Renal cortical epithelial cell (primary cell): ENCODE measurements at places on chromosomes 6 and 20.

- DNase-seq: no peak
Observed at GRCh38 chr6:39086294-39086693, 28.7 kb downstream of the SAYSD1 start.

- peak; percentile 45 for DNase-seq
Observed at GRCh38 chr20:9945408-9945807, 89.4 kb upstream of the ANKEF1 start.

DNA sequence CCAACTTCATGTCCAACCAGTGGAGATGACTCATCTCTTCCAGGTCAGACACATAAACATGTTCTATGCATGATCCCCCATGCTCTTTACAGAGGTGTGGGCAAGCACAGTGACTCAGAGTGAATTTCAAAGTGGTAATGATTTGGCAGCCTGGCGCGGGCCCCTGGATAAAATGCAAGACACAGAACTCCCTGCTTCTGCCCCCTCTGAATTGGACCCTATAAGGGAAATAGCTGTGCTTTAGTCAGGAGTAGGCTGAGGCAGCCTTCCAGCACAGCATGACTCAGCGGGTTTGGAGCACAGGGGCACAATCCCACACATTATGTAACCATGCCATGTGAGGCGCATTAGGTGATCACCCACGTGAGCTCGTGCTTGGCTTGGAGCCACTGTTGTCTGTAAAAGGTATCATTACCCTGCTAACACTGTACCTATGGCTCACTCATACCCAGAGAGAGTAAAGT lies 127.4 kb downstream of the C6orf118 start:
- peak; percentile 97 for DNase-seq

GRCh38 chr6:159464816-159465215 lies 228.2 kb downstream of the SOD2 start:
- DNase-seq: no peak

DNA sequence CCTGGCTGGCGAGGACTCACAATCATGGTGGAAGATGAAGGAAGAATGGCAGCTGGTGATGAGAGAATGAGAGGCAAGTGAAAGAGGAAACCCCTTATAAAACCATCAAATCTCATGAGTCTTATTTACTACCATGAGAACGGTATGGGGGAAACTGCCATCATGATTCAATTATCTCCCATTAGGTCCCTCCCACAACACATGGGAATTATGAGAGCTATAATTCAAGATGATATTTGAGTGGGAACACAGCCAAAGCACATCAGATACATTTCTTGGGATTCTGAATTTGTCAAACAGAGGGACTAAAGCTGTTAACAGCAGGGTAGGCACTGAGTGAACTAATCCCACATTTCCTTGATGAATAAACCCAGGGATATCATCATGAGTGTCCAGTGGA lies 116.2 kb upstream of the PLCB4 start:
- no peak for DNase-seq

DNA sequence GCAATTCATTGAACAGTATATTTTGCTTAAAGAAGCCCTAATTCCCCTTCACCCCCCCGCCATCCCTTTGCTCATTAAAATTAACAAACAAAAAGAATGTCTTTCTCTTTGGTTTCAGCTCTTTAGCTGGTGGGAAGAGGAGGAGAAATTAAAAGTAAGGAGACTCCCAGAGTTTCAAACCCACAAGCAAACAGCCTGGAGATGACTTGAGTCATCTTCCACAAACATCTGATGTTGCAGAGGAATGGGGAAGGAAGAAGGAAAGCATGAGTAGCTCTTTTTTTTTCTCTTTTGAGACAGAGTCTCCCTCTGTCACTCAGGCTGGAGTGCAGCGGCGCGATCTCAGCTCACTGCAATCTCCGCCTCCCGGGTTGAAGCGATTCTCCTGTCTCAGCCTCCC lies 189.6 kb downstream of the ADAT2 start:
- DNase-seq: peak; percentile 23

DNA sequence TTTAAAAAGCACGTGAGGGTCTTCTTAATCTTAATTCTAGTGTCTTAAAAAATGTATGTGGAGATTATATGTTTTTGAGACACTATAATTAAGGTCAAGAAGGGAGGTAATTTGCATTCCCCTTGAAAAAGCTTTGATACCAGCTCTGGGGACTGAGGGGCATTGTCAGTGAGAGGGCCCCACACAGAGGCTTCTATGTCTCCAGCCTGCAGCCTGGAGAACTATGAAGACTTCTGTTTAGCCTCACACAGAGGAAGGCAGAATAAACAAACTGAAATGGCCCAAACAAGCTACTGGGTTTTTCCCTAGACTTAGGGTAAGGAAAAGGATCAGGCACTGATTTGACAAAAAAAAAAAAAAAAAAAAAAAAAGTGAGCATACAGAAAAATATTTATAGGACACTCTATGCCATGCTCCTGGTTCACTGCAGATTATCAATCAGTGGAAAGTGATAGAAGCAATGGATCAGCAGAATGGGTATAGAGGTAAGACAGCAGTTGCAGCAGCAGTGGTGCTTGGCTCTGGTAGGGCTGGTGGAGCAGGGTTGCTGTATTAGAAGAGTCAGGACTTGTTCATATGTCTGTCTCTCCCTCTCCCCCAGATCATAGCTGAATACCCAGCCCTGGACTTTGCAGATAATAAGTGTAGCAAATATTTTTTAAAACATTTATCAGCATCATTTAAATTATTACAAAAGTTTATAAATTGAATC lies 85.4 kb downstream of the KLHL32 start:
- DNase-seq: no peak

DNA sequence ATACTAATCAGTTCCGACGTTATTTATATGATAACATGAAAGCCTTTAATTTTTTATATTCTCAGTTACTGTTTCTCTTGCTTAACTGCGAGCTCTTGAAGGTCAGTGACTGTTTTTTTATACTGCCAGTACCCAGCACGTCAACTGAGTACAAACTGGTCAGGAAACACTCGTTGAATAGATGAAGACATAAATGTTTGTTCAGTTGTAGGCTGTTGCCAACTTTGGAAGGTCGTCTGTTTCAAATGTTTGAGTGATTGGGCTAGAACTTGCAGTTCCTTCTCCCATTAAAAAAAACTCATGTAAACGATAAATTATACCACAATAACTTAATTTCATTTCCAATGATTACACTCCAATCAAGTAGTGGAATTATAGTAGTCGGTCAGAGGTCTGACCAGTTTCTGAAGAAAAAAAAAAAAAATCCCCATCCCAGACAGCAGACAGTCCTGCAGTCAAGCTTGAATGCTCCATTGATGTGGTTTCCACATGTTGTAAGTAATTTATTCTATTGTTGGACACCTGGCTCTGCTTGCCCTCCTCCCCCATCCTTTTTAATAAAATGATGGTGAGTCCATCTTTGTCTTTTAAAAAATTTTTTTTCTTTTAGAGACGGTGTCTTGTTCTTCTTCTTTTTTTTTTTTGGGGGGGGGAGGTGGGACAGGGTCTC lies 81.1 kb downstream of the SASH1 start:
- DNase-seq: peak; percentile 89

DNA sequence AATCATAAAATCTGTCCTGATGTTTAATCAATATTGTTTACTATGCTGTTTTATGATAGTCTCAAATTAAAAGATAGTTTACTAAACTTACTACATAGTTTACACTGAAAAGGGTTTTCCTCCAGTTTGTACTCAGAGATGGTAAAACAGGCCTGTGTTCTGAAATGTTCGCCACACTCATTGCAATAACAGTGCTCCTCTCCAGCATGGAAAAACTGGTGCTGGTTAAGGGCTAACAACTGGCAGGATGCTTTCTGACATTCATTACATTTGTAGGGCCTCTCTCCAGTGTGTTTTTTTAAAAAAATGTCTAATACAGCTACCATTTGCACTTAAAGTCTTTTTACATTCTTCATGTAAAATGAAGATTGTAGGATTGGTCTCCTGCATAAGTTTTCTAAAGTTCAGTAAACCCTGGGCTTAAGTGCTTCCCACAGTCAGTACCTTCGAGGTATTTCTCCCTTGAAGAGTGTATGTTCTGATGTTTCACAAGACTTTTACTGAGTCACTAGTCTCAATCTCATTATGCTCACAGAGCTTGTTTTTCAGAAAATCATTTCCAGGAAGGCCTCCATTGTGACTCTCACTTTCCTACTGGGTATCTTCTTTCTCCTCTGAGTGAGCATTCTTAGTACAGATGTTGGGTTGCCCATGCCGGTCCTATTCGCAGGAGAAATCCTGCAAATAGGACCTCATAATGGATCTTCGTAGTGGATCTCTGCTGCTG lies 8.7 kb upstream of the ZSCAN12 start:
- DNase-seq: peak; percentile 92

GRCh38 chr20:19913927-19914614 lies 103.1 kb upstream of the NAA20 start:
- peak; percentile 93 for DNase-seq

GRCh38 chr20:32527447-32528055 lies 57.6 kb downstream of the NOL4L start:
- DNase-seq: no peak

- DNase-seq: no peak
Observed at GRCh38 chr6:40672087-40672486, 84.9 kb upstream of the LRFN2 start.

DNA sequence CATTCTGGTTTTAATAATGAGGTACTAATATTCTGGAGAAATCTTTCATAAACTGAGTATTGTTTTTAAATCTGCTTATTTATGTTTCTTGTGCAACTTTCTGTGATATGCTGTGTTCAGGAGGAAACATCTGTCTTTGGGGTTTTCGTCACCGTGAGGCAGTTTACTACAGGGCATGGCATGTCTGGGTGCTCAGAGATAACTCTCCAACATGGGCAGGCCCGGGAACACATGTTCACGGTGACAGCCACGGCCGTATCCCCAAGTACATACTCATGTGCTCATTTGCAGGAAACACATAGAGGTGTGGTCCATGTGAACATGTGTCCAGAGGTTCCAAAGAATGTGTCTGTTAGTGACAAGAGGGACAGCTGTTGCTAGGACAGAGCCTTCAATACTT lies 62.1 kb upstream of the CNKSR3 start:
- DNase-seq: no peak

DNA sequence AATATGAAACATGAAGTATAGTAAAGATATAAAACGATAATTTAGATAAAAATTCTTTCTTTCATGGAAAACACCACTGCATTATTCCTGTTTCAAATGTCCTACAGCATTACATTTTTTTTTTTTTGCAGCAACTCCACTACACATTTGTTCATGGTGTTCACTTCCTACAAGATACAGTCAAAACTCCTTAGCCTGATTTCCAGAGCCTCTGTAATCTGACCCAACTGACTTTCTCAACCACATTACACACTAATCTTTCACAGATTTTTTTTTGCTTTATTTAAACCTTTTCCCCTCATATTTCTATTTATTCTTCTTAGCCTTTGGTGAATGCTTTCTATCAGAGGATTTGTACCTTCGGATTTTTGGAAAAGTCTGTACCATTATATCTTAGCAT lies 176.5 kb upstream of the PDE7B start:
- no peak for DNase-seq

- DNase-seq: no peak
Observed at GRCh38 chr6:6716998-6717763, 128.7 kb downstream of the LY86 start.

DNA sequence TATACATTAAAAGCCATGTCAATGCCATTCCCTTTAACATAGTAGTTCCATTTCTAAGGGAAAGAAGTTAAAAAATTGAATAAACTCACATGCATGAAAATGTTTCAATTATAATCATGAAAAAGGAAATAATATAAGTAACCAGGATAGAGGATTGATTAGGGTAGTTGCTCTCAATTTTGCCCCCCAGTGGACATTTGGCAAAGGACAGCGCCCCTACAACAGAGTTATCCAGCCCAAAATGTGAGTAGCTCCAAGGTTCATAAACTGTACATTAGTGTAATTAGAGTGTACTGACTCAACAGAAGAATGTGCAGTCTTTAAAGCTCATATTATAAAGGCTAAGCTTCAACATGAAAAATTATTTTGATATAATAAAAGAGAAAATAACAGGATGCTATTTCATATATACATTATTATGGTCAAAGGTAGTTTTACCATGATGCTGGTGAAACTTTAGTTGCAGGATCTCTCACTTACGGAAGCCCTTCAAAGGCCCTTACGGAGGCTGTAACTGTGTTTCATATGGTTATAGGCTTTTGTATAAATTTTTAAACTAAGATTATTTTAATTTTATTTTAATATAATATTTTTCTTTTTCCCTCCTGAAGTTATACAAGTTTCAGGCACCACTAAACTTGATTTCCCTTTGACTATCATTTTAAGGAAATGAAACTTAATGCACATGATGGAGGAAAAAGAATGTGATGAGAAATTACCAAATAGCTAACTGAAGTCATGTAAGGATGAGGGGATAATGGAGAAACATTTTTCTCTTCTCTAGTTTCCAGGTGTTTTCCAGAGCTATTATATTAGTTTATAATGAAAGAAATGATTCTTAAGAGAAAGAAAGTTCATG lies 403.6 kb downstream of the PLCB1 start:
- DNase-seq: no peak

DNA sequence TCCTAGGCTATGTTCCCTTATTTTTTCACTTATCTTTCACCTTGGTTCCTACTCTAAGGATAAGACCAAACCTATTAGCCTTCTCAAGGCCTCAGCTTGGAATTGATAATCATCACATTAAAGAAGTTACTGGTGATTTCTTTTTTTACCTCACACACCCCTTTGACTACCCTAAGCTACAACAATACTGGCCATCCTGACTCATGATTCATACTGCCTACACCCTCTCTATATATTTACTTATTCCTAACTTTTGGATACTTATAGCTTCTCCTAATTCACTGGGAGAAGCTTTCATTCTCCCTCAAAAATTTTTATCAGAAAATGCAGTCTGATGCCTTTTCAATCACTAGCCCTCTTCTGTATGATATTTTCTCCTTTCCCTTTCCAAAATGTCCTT lies 256.1 kb downstream of the TBX18 start:
- DNase-seq: no peak
